ENCODE measurements at places on chromosomes 3 and 15.

DNA sequence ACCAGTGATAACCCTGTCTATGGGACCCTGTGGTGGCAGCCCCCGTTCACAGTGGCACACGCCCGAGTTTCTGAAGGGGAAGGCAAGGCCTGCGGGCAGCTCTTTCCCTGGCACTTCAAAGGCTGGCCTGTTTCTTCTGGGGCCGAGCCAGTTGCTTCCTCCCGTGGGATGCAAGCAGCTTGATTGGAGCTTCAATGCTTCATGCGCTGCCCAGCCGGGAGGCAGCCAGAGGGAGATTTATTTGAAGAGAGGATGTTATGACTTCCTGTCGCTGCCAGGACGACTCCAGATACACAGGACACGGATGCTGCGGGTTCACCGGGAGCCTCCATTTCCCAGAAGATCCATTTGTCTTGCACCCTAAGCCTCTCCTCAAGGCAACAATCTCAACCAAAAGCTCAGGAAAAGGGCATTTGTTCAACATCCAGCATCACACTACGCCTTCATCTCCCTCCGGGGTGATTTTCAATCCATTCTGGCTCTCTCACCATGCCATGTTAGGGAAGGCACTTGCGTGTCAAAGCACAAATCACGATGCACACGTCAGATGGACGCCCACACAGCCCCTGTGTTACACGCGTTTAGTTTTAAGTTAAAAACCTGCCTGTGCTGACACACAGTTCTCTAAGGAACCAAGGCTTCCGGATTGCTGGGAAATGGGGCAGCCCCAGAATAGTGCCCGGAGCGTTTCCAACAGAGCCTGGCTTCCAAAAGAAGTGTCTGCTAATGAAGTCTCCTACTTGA is 330.2 kb downstream of the OCA2 start:
- no peak for DNase-seq

GRCh38 chr3:18512007-18512406 is 86.9 kb upstream of the SATB1 start:
- no peak for DNase-seq

DNA sequence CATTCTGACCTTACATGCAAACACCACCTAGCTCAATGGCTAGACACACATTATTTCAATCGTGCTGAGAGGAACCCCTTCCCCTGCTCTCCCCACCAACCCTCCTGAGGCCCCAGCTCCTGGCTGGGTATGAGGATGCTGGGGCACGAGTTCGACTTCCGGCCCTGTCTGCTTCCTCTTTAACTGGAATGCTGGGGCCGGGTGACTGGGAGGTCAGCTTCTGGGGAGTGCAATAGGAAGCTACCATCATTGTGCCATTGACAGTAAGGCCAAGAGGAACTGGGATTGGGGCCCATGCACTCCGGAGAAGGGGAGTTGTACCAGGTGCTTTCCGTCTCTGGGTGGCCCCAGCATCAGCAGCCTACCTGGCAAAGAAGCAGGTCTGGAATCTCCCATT is 15.6 kb upstream of the TLE3 start:
- DNase-seq = no peak

DNA sequence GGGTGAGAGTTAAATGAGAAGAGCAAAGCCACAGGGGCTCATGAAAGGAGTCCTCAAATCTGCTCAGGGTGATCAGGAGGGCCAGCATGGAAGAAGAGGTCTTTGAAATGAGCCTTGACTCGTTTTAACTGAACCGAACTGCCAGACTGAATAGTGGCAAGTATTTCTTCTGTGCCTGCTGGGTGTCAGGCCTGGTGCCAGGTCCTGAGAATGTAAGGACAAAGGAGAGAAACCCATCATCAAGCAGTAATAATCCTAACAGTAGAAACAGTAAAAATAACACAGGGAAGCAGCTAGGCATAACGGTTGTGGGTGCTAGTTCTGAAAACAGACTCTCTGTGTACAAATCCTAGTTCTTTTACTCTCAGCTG is 40.4 kb upstream of the SMAD3 start:
- no peak for DNase-seq

DNA sequence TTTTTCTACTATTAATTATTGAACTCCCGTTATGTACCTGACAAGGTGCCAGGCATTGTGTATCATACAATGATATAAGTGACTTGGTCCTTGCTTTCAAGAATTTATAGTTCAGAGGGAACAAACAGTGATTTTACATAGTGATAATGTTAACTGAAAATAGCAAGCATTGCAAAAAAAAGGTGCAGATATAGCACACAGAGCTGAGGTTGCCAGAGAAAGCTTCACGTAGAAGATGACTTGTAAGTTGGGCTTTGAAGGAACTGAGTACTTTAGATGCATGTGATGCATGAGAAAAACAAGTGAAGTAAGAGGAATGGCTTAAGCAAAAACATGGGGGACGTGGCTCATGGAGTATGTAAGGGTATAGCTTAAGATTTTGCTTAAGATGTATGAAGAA is 584.5 kb downstream of the NAALADL2 start:
- no peak for DNase-seq

GRCh38 chr3:28476194-28476593 is 127.6 kb upstream of the AZI2 start:
- peak; percentile 70 for DNase-seq

DNA sequence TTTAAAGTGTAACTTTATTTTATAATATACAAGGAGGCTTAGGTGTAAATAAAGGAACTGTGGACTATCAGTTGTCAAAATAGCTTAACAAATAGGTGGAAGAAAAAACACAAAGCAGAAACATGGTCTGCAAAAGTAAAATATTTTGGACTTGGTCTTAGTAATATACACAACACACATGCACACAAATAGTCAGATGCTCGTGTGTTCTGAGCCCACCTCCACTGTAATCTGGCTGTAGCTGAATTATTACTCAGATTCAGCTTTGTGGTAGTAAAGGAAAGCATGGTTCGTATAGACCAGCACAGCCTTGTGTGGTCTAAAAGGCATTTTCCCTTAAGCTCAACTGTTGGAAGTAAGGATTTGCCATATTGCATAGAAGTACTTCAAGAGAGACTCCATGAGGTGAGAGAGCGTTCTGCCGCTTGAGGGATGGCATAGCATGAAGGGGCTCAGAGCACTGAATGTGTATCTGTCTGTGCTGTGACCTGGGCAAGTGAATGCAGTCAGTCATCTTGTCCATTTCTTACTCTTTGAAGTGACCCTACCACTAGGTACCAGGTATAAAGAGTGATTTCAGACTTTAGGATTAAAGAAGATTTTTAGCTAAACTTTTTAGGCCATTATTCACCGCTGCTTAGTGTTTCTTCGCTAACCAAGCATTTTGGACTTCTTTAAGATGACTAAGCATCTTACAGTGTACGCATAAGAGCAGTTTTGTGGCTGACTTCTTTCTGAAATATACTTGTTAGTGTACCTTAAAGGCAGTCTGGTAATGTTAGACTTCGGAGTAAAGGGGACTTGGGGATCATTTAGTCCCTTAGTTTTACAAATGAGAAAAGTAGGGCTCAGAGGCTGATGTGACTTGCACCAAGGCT is 15.2 kb downstream of the TPM1 start:
- DNase-seq = no peak

- DNase-seq = no peak
These were observed 156.8 kb upstream of the GADL1 start for GRCh38 chr3:31051226-31051625.

DNA sequence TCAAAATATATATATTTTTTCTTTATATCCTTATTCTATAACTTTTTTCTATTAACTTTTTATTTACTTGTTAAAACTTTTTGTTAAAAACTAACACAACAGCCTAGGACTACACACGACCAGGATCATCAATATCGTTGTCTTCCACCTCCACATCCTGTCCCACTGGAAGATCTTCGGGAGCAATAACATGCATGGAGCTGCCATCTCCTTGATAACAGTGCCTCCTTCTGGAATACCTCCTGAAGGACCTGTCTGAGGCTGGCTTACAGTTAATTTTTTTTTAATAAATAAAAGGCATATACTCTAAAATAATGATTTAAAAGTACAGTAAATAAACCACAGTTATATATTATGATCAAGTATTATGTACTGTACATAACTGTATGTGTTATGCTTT is 58.9 kb downstream of the SFMBT1 start:
- peak; percentile 3 for DNase-seq

GRCh38 chr15:25568751-25569150 is 129.9 kb upstream of the UBE3A start:
- DNase-seq = peak; percentile 77
